ENCODE measurements at places on chromosomes 3 and 15.

DNA sequence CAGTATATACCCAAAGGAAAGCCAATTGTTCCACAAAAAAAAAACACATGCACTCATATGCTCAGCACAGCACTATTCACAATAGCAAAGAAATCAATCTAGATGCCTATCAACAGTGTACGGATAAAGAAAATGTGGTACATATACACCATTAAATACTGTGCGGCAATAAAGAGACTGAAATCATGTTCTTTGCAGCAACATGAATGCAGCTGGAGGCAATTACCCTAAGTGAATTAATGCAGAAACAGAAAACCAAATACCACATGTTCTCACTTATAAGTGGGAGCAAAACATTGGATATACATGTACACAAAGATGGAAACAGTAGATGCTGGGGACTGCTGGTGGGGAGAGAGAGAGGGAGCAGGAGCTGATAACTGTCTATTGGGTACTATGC lies 124.2 kb upstream of the AADACL2 start:
- no peak for DNase-seq

GRCh38 chr15:91294795-91295194 lies 194.7 kb downstream of the SV2B start:
- no peak for DNase-seq

DNA sequence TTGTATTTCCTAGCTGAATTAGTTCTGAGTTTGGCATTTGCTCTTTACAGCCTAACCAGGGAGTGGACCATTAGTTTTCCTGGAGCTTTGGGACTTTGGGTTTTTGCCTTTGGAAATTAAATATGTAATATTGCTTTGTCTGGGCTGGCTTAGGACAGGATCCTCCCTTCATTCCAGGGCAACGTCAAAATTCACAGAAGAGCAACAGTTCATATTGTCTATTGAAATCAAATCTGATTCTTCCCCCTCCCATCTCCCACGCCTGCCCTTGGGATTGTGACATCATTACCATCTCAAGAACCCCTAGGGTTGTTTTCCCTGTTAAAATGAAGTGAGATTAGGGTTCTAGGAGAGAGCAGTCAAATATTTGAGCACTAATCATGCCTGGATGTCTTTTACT lies 194.1 kb downstream of the ROBO2 start:
- DNase-seq = no peak

GRCh38 chr3:22263042-22263441 lies 512.0 kb upstream of the ZNF385D start:
- DNase-seq = no peak

DNA sequence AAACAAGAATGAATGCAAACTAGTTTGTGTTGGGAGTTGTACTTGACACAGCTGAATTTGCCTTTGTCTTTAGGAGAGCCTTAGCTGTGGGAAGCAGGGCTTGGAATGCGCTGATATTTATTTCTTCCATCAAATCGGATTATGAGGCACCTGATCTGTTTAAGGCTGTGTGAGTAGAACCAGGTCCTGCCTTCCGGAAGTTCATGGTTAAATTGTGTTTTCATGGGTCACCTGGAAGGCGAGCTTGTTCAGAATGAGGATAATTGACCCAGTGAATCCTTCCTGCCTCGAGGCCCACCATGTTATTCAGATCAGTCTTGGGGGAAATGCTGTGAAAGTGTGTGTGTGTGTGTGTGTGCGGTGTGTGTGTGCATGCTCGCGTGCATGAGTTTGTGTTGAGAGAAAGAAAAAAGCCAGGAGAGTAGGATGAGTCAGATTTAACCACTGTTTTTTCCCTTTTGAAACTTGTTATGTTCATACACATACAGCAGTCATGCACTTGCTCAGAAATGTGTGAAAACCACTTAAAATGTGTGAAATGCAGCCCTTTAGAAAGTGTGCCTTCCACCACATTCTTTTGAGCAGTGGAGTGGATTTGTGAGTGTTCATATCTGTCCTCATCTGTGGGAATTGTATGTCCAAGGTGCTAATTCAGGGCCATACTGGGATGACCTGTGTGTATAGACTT lies 36.7 kb downstream of the SMAD3 start:
- no peak for DNase-seq

GRCh38 chr3:24522146-24522579 lies 27.5 kb upstream of the THRB start:
- DNase-seq = no peak

GRCh38 chr15:39593071-39593655 lies 12.3 kb downstream of the THBS1 start:
- no peak for DNase-seq

DNA sequence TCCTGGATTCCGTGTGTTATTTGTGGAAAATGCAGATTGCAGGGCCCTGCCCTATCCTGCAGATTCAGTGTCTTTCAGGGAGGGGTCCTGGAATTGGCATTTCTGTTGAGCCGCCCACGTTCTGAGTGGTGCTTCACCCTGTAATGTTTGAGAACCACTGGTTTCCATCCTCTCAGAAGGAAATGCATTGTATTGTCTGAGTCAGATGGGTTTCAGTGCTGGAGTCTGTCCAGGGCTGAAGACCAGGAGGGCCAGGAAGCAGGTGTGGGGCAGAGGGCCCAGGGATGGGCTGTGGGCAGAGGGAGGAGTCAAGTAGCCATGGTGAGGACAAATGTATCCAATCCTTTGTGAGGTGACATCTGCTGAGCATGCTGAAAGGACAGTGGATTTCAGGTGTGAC lies 123.8 kb downstream of the SV2B start:
- no peak for DNase-seq

DNA sequence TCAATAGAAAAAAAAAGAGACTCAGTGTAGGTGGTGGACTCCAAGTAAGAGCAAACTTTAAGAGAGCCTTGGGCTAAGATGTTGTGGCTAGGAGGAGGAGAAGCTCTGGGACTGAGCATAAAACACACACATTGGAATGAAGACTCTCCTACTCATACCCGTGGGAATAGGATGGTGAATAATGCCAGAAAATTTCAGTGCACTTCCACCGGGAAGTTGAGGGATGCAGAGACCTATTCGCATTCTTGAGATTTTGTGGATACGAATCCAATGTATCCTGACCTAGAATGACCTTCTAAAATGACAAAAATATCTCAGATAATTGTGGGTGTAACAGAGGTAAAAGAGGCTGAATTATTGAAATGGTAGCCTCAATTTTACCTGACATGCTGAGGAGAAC lies 388.7 kb upstream of the SGO1 start:
- DNase-seq = peak; percentile 5

DNA sequence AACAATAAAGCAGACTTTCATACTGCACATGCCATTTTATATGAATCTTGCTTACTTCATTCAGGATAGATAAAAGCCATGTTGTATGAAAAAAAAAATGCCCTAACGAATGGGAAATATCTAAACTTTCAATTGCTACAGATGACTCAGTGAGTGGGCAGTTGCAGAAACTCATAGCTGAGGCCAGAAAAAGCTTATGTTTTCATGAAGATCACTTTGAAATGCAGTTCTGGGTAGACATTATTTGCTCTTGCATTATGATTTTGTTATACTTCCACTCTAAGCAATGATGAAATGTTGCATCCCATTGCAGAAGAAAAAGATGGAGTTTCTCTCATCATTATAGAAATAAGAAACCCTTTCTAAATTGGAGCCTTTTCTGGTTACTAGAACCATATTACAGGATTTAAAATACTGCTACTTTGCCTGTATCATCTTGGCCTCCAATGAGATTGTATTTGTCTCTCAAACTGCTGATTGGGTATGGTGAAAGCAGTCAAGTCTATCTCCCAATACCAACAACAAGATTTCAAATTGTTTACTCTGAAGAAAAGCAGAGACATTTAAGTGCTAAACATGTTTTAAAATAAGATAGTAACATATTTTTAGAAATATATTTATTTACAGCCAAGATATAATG lies 17.0 kb downstream of the PEAK1 start:
- no peak for DNase-seq

- DNase-seq = no peak
These were observed 127.3 kb upstream of the MRPL3 start for GRCh38 chr3:131630097-131630496.

GRCh38 chr15:88036154-88036839 lies 220.2 kb downstream of the NTRK3 start:
- DNase-seq = no peak

DNA sequence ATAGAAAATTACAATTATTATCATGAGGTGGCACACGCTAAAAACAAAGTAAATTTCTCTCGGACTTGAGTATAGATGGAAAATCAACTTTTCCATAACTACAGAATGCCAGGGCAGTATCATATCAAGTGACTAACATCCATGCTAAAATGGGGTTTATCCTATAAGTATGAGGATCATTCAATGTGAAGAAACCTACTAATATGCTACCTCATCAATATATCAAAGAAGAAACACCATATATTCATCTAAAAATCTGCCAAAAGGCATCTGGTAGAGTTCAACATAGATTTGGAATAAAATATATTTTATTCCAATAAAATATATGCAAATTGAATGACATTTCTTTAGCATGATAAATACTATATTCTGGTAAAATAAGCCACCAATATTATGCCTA lies 894.4 kb downstream of the MCTP2 start:
- no peak for DNase-seq

GRCh38 chr3:138861798-138862197 lies 27.1 kb upstream of the PIK3CB start:
- DNase-seq = no peak

- DNase-seq = no peak
These were observed 3.6 kb upstream of the RAB6B start for GRCh38 chr3:133899311-133899710.

DNA sequence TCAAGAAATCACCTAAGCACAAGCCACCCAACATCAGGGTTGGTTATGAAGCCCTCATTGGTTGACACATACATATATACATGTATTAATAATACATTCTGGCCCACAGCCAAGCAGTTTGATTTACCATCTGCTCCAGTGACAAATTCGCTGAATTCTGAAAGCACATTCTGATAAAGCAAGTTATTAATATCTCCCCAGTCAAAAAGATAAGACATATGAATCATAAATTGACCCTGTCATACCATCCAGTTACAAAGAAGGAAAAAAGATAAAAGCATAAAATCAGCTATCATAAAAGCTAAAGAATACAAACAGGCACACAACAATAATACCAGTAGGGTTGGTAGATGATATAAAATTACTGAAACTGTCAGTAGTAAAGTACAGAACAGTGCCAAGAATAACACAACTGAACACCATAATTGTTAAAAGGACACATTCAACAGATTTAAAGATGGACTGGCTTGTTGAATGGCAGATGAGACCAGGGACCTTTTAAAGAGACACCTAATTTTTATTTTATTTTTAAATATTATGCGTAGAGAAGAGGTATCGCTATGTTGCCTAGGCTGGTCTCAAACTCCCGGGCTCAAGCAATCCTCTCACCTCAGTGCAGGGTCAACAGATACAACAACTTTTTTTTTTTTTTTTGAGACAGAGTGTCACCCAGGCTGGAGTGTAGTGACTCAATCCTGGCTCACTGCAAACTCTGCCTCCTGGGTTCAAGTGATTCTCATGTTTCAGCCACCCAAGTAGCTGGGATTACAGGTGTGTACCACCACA lies 7.7 kb downstream of the SNX4 start:
- DNase-seq = no peak

Data from heart right ventricle (tissue), 16 donors.